ENCODE measurements at places on chromosomes 2 and 18. TPM values are rescaled to one million over a fixed set of nuclear protein-coding genes. Genes with fewer than 3 reads are reported as not detected.

CDH19 gene
- total RNA-seq: 1.2 TPM

C2orf78 gene
- total RNA-seq: not detected

RESP18 gene
- total RNA-seq: not detected

SLC5A7 gene
- not detected for total RNA-seq

KCNG2 gene
- not detected for total RNA-seq

ANKRD36 gene
- 4.8 TPM for total RNA-seq

ELOA2 gene
- not detected for total RNA-seq

ST6GAL2 gene
- 12.8 TPM for total RNA-seq

CYTIP gene
- 0.05 TPM for total RNA-seq

BOLL gene
- total RNA-seq: not detected

FLACC1 gene
- 0.20 TPM for total RNA-seq

PCBP1 gene
- total RNA-seq: 339 TPM

TFCP2L1 gene
- 24.2 TPM for total RNA-seq

LIMS4 gene
- total RNA-seq: 0.56 TPM

GCKR gene
- 0.13 TPM for total RNA-seq

B4GALT6 gene
- 5.3 TPM for total RNA-seq

COL4A3 gene
- total RNA-seq: 0.90 TPM

IL36G gene
- not detected for total RNA-seq

OSBPL6 gene
- total RNA-seq: 6.8 TPM

IL1F10 gene
- total RNA-seq: not detected

SERPINB4 gene
- 0.14 TPM for total RNA-seq

PLCL1 gene
- 0.02 TPM for total RNA-seq

IL1RL1 gene
- 1.3 TPM for total RNA-seq

DLGAP1 gene
- total RNA-seq: not detected

CD226 gene
- 0.15 TPM for total RNA-seq

STARD6 gene
- not detected for total RNA-seq

MEP1B gene
- 0.05 TPM for total RNA-seq

TBR1 gene
- total RNA-seq: 0.01 TPM

RETSAT gene
- total RNA-seq: 52.7 TPM

PCARE gene
- not detected for total RNA-seq

ITGB6 gene
- 1.2 TPM for total RNA-seq

RAMP1 gene
- total RNA-seq: not detected

BCL2 gene
- total RNA-seq: 0.51 TPM

FAP gene
- total RNA-seq: not detected

TMEM37 gene
- total RNA-seq: 1.8 TPM

CRYGC gene
- not detected for total RNA-seq

PLGLB2 gene
- 0.11 TPM for total RNA-seq

EVA1A gene
- total RNA-seq: 7.7 TPM

TEX44 gene
- not detected for total RNA-seq

PPP4R3B gene
- 29.7 TPM for total RNA-seq

DOK6 gene
- not detected for total RNA-seq

FABP1 gene
- total RNA-seq: not detected

AP1S3 gene
- 38.7 TPM for total RNA-seq

CAVIN2 gene
- total RNA-seq: 52.2 TPM

TMEM178A gene
- 0.21 TPM for total RNA-seq

EIPR1 gene
- total RNA-seq: 37.9 TPM

MRO gene
- total RNA-seq: 0.05 TPM

SH3BP4 gene
- total RNA-seq: 41.1 TPM

VWA3B gene
- total RNA-seq: 0.12 TPM

GCFC2 gene
- 13.1 TPM for total RNA-seq

SPATA3 gene
- not detected for total RNA-seq

HOXD11 gene
- total RNA-seq: 5.4 TPM

RAB6C gene
- total RNA-seq: not detected

DPP4 gene
- 1.0 TPM for total RNA-seq

RMDN2 gene
- 5.0 TPM for total RNA-seq

STPG4 gene
- not detected for total RNA-seq

Measured in A549 treated with dexamethasone at 1 μM for 4 hours (cell line).